Daoy (cell line): ENCODE measurements at places on chromosomes 3 and 15.

GRCh38 chr3:193870376-193871219 is 265.4 kb upstream of the HES1 start:
- DNase-seq = peak; percentile 24

GRCh38 chr15:76056931-76057330 is 2.9 kb upstream of the TMEM266 start:
- no peak for DNase-seq

DNA sequence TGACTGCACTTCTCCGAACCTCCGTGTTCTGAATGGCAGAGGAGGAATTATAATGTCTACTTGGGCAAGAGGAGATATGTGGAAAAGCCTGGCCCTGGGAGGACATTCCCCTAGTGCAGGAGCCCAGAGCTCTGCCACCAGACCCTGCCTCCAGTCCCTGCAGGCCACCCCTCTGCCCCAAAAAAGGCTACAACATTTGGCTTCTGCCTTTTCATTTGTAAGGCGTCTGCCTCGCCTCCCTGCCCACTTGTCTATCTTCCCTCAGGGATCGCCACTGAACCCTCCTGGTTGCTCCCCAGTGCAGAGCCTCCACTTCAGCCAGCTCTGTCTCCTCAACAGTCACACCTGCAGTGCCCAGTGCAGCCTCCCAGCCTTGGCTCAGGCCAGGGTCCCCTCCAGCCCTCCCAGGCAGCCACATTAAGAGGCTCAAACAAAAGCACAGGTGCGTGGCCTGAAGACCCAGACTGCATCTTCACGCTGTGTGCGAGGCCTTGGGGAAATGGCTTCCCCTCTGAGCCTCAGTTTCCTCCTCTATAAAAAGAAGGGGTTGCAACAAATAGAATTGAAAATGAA is 125.9 kb upstream of the SMAD3 start:
- no peak for DNase-seq

DNA sequence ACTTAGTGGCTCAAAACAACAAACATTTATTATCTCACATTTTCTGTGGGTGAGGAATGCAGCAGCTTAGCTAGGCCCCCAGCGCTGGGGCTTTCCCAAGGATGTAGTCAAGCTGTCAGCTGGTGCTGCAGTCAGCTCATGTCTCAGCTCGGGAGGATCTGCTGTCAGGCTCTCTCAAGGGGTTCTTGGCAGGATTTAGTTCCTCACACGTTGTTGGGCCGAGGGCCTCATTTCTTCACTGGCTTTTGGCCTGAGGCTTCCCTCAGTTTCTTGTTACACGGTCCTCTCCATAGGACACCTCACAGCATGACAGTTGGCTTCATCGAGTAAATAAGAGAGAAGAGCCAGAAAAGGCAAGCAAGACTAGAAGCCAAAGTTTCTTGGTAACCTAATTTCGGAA is 13.7 kb upstream of the U2SURP start:
- DNase-seq = peak; percentile 68

- no peak for DNase-seq
Observed at GRCh38 chr3:133676336-133677118, 14.8 kb upstream of the TOPBP1 start.

DNA sequence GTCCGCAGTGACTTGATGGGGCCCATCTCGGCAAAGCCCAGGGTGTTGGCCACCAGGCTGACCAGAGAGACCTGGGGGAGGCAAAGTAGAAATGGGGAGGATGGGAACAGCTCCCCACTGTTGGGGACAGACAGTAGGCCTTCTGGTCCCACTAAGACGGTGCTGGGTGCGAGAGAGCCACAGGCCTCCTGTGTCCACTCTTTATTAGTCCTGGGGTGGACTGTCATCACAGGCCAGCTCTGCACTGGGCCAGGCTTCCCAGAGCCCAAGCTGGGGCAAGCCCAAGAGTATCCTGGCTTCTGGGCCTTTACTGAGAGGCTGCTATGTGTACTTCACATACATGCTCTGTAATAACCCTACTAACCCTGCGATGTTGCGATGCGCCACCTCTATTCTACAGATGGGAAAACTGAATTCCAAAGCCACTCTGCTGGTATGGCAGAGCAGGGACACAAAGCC is 66.4 kb downstream of the EXOG start:
- no peak for DNase-seq

DNA sequence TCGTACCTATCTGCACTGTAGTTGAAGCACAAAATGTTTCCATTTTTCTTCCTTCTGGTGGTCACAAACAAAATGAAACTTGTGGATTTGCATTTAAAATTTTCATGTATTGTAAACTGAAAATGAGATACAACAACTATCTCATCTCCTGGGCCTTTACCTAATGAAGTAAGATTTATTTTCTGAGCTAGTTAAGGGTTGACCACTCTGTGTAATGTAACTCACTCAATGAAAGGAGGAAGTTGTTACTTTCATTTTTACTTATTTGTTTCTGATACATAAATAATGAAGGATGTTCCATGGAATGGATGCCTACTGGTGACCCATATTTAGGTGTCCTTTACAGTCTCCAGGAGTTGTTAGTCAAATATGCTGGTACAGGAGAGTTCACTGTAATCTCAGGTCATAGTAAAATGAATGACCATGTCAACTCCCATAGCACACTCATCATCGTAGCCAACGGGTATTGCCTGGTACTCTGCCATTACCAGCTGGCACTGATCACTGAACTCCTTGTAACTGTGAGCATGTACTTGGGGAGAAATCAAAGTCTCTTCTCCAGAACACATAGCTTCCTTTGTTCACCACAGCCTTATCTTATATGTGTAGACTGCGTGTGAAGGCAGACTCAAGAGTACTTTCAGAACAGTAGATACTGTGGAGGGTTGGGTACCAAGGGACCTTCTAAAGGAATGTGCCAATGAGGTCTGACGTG is 474.2 kb upstream of the ROBO2 start:
- no peak for DNase-seq

DNA sequence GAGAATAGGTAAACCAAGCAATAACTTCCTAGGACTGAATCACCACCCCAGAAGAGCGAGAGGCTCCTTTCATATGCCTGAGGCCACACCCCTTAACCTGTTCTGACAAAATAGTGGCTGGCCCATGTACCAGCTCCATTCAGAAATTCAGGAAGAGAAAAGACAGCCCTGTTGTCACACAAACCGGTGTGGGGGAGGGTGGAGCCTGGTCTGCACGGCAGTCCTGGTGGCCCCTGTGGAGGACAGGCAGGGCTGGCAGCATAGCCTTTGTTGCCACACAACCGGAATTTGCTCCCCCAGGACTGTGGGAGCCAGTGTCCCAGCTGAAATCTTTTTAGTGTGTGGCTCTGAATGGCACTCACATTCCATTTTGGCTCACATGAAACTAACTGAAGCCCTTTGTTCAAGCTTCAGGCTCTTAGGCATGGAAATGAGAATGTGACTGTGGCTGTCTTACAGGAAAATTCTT is 23.8 kb downstream of the RLBP1 start:
- no peak for DNase-seq

- no peak for DNase-seq
Observed at GRCh38 chr3:10229576-10229975, 18.7 kb upstream of the TATDN2 start.

DNA sequence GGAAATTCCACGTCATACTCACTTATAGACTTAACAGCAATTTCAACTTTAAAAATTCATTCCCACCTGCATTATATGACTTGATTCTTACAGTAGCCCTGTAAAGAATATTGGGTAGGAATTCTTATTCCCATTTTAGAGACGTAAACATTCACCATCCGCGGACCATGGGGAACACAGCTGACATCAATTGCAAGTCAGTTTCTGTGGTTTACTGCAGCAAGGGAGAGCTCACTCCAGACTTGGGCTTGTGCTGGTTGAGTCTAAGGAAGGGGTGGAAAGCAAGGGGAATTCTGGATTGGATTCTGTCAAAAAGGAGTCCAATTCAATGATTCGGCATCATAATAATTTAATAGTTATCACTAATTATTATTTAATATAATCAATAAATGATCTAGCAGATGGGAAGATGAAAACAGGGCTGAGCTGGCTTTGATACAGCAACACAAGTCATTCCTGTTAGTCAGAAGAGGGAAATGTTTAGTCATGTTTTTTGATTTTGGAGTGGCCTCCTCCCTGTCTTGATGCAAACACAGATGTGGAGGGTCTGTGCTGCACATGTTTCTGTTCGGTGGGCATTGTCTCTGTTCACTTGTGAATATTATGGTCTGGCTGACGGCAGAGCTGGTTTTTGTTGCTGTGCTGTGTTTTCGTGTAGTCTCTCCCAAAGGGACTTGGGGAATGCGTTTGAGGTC is 9.7 kb downstream of the LIPC start:
- peak; percentile 78 for DNase-seq
